Motor neuron (in vitro differentiated cells): ENCODE measurements at places on chromosomes 2 and 18. TPM values are rescaled to one million over a fixed set of nuclear protein-coding genes. Genes with fewer than 3 reads are reported as not detected.

The PDK1 gene
- 44.6 and 45.0 TPM in 2 replicates for total RNA-seq

The UGT1A4 gene
- total RNA-seq: 0.08 TPM in 1 of 2 replicates, not detected in the other

The NTSR2 gene
- not detected in 2 replicates for total RNA-seq

The ANXA4 gene
- 7.1 and 7.6 TPM in 2 replicates for total RNA-seq

The SOWAHC gene
- total RNA-seq: 6.1 and 7.4 TPM in 2 replicates

The COL3A1 gene
- total RNA-seq: 594 and 650 TPM in 2 replicates

The PROKR1 gene
- total RNA-seq: 0.18 and 0.26 TPM in 2 replicates

The HOXD12 gene
- total RNA-seq: not detected in 2 replicates

The DCDC2C gene
- not detected in 2 replicates for total RNA-seq

The IRS1 gene
- total RNA-seq: 7.1 and 7.2 TPM in 2 replicates

The CTAGE1 gene
- not detected in 2 replicates for total RNA-seq

The TXNL1 gene
- total RNA-seq: 65.4 and 66.6 TPM in 2 replicates

The SULT1C2 gene
- total RNA-seq: 2.2 TPM in 2 replicates

The NEMP2 gene
- total RNA-seq: 1.8 and 4.0 TPM in 2 replicates

The AAMP gene
- 83.9 and 85.1 TPM in 2 replicates for total RNA-seq
